ENCODE measurements at places on chromosomes 13 and 19.

GRCh38 chr13:99388334-99388923 is 81.2 kb upstream of the GPR183 start:
- no peak for DNase-seq

- peak; percentile 93 for DNase-seq
Measured at GRCh38 chr19:36849701-36850558, 746 bp upstream of the ZNF345 start.

DNA sequence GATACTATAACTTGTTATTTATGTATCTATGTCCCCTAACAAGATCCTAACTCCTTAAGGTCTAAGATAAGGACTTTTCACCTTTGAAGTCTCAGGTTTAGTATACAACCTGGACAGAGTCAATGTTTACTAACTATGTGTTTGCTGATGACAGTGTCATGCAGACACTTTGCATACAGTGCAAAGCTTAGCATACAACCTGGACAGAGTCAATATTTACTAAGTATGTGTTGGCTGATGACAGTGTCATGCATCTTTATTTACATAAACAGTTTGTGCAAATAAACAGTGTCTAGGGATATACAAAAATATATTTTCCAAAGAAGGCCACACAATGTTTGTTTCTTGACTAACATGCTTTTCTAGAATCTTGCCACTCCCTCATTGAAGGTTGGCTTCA is 34.7 kb downstream of the DCT start:
- no peak for DNase-seq

- DNase-seq: no peak
Measured at GRCh38 chr13:78133511-78133910, 214.9 kb upstream of the EDNRB start.

- peak; percentile 46 for DNase-seq
Measured at GRCh38 chr19:7928741-7929701, 3.1 kb upstream of the CTXN1 start.

DNA sequence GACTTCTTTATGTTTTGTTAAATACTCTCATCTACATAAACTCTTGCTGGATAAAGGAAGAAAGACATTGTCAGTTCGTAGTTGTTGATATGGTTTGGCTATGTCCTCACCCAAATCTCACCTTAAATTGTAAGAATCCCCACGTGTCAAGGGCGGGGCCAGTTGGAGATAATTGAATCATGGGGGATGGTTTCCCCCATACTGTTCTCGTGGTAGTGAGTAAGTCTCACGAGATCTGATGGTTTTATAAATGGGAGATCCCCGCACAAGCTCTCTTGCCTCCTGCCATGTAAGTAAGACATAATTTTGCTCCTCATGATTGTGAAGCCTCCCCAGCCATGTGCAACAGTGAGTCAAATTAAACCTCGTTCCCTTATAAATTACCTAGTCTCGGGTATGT is 3.6 kb downstream of the ADGRE1 start:
- no peak for DNase-seq

GRCh38 chr13:23799945-23800344 is 89.3 kb downstream of the MIPEP start:
- DNase-seq: no peak

GRCh38 chr13:36298535-36299068 is 988 bp upstream of the CCDC169 start:
- no peak for DNase-seq

DNA sequence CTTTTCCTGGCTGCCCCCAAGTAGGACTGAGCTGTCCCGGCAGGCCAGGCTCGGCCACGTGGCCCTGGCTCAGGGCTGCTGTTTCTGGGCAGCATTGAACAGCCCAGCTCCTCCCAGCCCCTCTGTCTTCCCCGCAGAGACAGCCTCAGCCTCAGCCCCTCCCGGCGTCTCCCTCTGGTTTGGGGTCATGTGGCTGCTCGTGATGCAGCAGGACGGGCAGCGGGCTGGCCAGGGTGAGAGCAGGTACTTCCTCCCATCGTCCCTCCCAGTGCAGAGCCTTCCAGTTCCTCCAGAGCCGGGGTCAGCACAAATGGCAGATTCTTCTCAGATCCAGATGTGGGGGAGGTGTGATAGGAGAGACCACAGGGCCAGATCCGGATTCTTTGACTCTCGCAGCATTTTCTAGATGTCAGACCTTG is 114.6 kb downstream of the KDM4B start:
- no peak for DNase-seq

- no peak for DNase-seq
Measured at GRCh38 chr13:112447761-112448603, 71.8 kb downstream of the SPACA7 start.

GRCh38 chr19:13234518-13234917 is 84.3 kb downstream of the IER2 start:
- DNase-seq: no peak

- DNase-seq: no peak
Measured at GRCh38 chr19:18008814-18009213, 844 bp downstream of the ARRDC2 start.

- DNase-seq: no peak
Measured at GRCh38 chr13:19978831-19979437, 20.4 kb downstream of the ZMYM2 start.

- no peak for DNase-seq
Measured at GRCh38 chr13:112855859-112856258, 113.2 kb upstream of the MCF2L start.

GRCh38 chr13:48849515-48849914 is 126.2 kb upstream of the FNDC3A start:
- no peak for DNase-seq

- DNase-seq: peak; percentile 36
Measured at GRCh38 chr19:33389421-33390100, 16.1 kb downstream of the CEBPG start.

DNA sequence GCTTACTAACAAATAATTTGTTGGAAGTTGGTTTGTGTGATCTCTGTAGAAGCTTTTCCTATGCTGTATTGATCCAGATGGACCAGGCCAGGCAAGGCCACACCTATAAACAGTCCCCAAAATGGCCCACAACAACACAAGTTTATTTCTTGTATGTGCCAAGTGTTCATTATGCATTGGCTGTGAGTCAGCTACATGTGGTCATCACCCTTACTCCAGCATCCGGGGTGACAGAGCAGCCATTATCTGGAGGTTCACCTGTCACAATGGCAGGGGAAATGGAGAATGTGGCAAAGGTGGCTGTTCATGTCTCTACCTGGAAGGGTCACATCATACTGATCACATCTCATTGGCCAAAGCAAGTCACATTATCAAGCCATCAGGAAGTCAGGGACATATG is 164.3 kb downstream of the DCT start:
- no peak for DNase-seq

DNA sequence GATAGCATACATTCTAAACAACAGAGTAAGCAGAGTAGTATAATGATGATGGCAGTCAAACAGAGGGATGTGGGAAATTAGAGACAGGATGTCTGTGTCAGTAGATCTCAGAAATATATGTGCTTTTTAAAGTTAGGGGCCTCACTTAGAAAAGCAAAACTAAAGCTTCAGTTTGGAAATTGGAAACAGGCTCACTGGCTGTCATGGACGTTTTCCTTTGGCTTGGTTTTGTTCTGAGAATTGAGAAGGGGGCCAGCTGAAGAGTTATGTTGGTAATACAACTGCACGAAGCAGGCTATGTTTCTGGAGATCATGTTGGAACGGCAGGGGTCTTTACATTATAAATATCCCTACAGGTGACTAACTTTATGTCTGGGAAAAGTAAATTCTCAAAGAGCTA is 261.3 kb downstream of the LMO7 start:
- peak; percentile 42 for DNase-seq

DNA sequence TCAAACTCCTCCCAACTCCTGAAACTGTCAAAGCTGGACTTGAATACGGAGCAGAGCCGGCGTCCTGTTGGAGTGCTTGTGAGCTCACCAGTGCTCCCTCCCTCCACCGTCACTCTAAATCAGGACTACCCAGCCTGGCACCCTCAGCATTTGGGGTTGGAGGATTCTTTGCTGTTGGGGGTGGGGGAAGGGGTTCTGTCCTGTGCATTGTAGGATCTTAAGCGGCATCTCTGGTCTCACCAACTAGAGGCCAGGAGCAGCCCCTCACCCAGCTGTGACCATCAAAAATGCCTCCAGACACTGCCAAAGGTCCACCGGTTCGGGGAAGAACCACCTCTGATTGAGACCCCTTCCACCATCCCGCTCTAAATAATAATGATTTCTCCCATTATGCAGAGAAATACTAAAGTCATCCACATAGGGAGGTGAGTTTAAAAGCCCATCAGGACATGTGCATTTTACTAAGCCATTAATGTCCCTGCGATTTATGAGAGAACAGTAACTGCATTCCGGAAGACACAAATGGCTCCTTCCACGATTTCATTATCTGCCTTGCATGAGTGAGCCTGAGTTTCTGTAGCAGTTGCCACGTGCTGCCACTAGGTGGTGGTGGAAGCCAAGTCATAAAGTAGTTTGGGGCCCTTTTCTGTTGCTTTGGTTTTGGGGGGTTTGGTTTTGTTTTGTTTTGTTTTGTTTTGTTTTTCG is 16.1 kb upstream of the USP29 start:
- DNase-seq: peak; percentile 79

- DNase-seq: no peak
Measured at GRCh38 chr13:52053460-52053859, 29.0 kb downstream of the UTP14C start.

DNA sequence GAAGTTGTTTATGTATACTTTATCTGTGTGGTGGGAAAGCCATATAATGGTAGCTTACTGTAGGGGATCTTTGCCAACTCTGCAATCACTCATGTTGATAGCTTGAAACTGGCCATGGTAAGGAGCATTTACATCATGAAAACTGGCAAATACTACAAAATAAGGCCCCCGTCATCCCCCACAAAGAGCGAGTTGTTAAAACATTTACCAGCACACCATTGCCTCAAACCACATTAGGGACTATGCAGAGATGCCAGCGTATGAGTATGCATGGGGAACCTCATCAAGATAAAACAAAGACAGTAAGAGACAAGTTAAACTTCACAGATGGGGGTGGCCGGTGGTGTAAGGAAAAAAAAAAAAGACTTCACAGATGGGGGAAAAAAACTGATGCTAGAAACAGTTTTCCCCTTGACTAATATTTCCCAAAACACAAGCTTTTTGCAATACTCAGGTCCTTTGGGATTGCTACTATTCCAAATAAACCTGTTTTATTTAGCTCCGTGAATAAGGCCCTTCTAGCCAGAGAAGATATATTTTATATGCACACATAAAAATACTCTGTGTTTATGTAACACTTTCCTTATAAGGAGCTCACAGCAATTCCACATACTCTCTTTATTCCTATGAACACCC is 70.6 kb upstream of the SERP2 start:
- no peak for DNase-seq

GRCh38 chr19:30263830-30264381 is 108.3 kb upstream of the ZNF536 start:
- DNase-seq: no peak

DNA sequence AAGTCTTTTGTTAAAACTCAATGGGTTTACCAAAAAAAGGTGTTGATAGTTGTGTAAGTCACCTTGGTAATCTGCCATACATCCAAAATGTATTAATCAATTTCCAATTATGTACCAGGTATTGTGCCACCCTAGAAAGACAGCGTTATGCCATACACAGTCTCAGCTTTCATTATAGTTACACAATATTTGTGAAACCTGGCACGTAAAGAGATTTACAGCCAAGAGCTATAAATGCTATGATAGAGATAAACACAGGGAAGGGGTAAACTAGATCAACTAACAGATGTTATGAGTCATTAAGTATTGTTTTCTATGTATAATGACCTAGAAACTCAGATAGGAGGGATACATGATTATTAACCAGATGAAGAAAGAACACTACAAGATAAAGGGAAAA is 725.6 kb upstream of the SLITRK5 start:
- DNase-seq: no peak

DNA sequence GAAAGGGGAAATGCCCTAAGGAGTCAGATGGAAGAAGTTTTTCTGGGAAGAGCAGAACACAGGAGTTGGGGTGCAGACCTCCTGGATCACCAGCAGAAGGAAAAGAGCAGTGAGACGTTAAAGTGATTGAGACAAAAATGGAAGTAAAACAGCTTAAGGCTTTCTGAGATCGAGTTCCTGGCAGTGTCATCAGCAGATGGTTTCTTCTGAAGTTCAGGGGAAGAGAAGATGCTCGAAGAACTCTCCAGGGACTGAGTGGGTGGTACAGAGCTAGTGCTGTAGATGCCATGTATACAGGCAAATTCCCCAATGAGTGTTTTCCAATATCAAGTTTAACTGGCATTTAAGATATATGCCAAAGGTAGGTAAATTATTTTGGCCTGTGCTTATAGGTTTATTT is 272.2 kb upstream of the KLF12 start:
- DNase-seq: no peak

DNA sequence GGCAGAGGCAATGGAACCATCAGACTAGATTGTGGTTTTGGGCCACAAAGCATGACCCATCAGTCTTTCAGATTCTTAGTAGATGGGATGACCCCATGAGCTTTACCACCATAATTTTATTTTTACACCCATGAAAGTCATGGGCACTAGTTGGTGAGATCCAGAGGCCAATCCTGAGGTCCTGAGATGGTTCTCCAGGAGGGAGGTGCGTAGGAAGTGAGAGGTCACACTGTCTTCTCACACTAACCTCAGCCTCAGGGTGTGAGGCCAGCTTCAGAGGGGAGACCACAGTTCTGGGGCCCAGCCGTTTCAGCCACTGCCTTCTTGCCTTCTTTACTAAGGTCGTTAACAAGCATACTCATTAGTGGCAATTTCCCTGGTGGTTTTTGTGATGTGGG is 106.4 kb downstream of the AKAP11 start:
- no peak for DNase-seq

DNA sequence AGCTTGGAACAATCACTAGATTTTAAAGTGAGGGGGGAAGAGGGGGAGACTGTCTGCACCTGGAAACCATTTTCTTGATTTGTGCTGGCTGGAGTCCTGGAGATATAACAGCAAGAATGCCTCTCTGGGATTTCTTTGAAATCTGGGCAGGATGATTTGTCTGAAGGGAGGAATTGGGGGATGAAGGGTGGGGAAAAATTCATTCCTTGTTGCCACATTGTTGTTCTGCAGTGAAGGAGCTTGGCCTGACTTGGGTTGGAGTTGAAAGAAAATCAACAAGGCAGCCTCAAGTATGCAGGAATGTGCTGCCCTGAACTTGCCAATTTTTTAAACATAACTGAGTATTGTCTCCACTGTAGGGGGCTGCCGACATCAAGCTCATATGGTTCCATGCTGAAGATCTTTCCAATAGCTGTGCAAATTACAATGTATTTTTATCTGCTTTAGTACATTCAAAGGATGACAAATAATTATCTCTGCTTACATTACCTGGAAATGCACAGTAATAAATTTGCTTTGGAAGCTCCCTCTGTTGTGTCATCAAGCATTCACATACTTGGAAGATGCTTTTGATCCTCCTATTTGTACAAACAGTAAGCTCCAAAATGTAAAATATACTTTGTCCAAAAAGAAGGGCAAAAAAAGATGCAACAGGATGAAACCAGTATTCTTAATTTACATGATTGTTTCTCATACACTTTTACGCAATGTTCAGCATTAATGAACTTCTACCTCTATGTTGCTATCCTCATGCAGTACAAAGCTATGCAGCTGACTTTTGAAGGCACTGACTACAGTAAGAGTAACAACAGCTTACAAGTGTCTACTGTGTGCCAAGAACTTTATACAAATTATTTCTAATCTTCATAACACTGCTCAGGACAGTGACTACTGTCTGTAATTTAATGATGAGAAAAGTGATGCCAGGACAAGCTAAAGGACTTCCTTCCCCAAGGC is 627.9 kb upstream of the KLF12 start:
- peak; percentile 62 for DNase-seq

GRCh38 chr13:99982731-99983498 is 1.3 kb downstream of the ZIC2 start:
- DNase-seq: peak; percentile 32
